ENCODE measurements at places on chromosomes 4 and X. TPM values are rescaled to one million over a fixed set of nuclear protein-coding genes. Genes with fewer than 3 reads are reported as not detected.

DNA sequence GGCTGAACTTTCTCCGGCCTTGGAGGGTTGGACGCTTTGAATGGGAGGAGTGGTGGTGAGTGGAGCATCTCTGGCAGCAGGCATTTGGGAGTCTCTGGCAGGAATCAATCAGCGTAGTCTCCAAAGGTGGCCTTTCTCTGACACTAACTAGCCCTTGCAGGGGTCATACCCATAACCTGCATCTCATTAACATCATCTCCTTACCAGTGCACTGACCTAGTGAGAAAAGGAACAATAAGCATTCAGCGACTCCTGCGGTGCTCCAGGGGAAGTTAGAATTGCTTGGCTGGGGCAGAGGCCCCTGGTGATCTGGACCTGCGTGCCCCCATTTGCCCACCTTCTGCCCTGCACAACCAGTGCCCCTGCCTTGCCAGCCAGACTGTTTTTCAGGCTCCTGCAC, 161.9 kb downstream of the PTTG2 start:
- no peak for DNase-seq

DNA sequence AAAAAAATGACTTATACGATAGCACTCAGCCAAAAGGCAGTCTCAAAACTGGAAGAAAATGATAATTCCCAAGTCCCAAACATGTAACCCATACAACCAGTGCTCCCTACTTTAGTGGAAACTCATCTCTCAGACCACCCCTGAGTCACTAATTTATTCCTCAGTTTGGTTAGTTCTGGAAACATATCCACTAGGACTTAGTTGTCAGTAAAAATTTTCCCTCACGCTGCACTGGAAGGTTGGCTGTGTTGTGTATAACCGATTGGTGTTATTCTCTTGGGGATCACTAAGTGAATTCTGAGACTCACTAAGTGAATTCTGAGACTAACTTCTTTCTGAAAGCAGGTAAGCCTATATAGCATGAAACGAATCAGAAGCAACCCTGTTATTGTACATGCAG, 48.5 kb upstream of the GAB1 start:
- no peak for DNase-seq

XK gene
- 0.95 TPM for polyA plus RNA-seq

- DNase-seq: peak; percentile 24
These were observed 345.1 kb upstream of the TACR3 start for GRCh38 chr4:104064646-104065577.

- DNase-seq: no peak
These were observed 21.3 kb upstream of the WFS1 start for GRCh38 chr4:6248394-6248793.

- no peak for DNase-seq
These were observed 161.4 kb upstream of the PACRGL start for GRCh38 chr4:20538905-20539304.

DNA sequence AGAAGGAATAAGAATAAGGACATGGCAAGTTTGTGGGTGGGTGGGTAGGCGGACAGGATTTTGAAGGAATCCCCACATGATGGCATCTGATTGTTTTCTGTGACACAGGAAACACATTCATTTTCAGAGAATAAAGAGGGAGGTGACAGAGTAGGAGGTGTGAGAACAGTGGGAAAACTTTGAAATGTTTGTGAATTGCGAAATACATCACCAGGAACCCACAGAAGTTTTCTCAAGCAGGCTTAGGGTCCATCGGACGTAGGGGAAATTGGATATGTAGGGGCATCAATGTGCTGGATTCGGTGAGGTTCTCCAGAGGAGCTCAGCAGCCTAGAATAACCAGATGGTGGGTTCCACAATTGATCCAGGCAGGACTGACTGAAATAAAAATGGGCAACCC, 171.6 kb downstream of the GLRA2 start:
- DNase-seq: no peak

GRCh38 chrX:119013164-119013563, 38.7 kb downstream of the LONRF3 start:
- no peak for DNase-seq

Data from renal pelvis (tissue), 12 donors.